Colonic mucosa (tissue), 4 donors: ENCODE measurements at places on chromosomes 2 and 18. TPM values are rescaled to one million over a fixed set of nuclear protein-coding genes. Genes with fewer than 3 reads are reported as not detected.

Gene CFAP65
- 0.05 TPM for total RNA-seq

Gene FAM161A
- total RNA-seq, result 0.80 TPM

DNA sequence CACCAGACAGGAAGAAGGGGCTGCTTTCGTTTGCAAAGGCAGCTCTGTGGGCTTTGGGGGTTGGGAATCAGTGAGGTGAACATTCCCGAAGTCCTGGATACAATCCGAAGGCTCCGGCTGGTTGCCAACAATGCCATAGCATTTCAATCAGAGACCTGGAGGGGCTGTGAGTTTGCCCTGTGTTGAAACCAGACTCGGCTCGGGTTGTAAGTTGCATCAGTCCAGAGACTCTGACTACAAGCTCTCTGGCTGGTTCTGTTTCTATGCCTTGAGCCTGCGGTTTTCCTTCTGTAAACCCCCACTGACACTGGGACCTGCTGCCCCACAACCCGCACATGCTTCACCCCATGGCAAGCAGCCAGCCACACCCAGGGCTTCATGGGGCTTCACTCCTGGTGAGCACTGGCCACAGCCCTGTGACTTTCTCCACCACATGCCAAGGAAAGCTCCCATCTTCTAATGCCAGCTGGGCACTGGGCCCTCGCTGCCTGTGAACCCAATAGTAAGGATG lies 85.7 kb upstream of the ODC1 start:
- H3K4me1 ChIP-seq, result no peaks in the 10 kb centered on the region
- no peaks in the 10 kb centered on the region for H3K36me3 ChIP-seq
- no peak overlapping the region for H3K27ac ChIP-seq
- no peak for DNase-seq

DNA sequence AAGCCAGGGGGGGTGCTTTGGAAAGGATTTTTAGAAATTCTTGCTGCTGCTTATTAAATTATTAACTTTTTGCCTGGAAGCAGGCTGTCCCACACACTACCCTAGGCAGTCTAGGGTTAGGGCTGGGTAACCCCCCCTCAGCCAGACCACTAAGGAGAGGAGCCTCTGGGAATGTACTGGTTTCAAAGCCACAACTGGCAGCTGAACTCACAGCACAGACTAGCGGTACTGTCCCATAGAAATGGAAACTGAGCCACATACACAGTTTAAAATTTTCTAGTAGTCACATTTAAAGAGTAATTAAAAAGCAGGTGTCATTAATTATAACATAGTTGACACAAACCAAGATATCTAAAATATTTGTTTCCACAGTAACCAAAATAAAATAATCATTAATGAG lies 50.1 kb downstream of the SPRED2 start:
- no peak overlapping the region for H3K4me3 ChIP-seq
- DNase-seq, result no peak
- H3K27ac ChIP-seq, result peak overlapping the region; percentile 79
- peaks cover 20% of the 10 kb centered on the region for H3K4me1 ChIP-seq

DNA sequence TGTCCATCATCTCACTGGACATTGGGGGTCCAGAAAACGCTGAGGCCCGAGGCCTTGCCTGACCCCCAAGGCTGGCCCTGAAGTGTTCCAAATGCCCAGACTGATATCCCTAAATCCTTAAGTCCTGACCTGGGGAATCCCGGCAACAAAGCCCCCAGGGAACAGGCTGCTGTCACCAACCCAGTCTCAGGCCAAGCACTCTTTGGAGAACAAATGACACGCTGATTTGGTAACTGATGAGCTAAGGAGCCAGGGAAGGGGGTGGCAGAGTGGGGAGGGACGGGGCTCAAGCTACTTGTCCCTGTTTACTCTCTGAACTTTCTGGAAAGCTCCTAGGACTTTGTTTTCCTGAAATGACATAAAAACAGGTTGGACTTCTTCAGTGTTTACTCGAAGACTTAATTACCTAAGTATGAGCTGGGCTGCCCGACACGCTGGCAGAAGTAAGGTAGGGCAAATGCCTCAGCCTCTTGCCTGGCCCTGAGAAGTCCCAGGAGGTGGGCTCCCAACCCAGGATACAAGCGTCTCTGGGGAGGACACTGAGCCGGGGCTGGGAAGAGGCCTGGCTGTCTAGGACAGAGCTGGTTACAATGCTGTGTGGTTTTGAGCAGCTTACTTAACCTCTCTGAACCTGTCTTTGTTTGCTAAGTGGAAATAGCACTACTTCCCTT lies 105.5 kb upstream of the GLI2 start:
- no peaks in the 10 kb centered on the region for H3K4me1 ChIP-seq
- H3K27ac ChIP-seq, result no peak overlapping the region
- no peaks in the 10 kb centered on the region for H3K27me3 ChIP-seq
- no peak for DNase-seq

- H3K27me3 ChIP-seq, result no peaks in the 10 kb centered on the region
- no peaks in the 10 kb centered on the region for H3K4me1 ChIP-seq
- no peak for DNase-seq
- H3K27ac ChIP-seq, result no peak overlapping the region
Measured at GRCh38 chr2:174610243-174610995, 12.8 kb upstream of the WIPF1 start.

Gene AP1S3
- total RNA-seq, result 8.8 TPM

DNA sequence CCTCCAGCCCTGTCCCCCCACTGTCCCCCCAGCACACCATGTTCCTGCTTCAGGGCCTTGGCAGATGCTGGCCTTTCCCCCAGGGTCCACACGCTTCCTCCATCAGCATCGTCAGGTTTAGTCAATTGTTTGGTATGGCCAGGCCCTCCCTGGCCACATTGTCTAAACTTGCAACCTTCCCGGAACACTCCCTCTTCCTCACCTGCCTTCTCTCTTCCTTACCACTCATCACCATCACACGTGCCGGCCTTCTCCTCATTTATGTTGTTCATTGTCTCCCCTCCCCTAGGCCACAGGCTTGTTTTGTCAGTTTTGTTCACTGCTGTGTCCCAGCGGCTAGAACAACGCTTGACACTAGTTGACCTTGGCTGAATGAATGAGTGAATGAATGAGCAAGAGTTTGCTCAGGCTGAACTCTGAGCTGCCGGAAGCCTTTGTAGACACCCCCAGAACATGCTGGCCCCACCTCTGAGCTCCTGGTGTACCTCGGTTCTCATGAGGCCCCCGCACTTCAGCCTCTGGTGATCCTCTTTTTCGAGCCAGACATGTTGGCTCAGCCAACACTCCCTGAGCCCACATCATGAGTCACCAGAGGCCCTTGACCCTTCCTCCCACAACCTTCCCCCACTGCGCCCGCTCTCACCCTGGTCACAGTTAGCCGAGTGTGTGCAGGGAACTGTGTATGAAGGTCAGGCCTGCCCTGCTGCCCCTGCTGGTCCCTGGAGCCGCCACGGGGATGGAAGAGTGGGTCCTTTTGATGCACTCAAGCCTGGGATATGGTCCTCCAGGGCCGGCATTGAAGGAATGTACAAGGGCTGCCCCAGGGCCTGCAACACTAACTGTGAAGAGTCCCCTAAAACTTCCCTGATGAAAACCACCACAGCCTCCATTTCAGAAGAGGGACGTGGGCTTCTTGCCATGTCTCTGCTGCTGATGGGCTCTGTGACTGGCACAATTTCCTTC lies 57.5 kb downstream of the HS1BP3 start:
- no peaks in the 10 kb centered on the region for H3K36me3 ChIP-seq
- peaks cover 4% of the 10 kb centered on the region for H3K4me1 ChIP-seq
- H3K4me3 ChIP-seq, result no peak overlapping the region
- H3K27ac ChIP-seq, result no peak overlapping the region
- H3K27me3 ChIP-seq, result no peaks in the 10 kb centered on the region

Gene CEP76
- total RNA-seq, result 10.7 TPM

GRCh38 chr2:135728064-135728743 lies 13.5 kb upstream of the UBXN4 start:
- no peaks in the 10 kb centered on the region for H3K27me3 ChIP-seq
- H3K36me3 ChIP-seq, result no peaks in the 10 kb centered on the region
- H3K27ac ChIP-seq, result no peak overlapping the region
- no peaks in the 10 kb centered on the region for H3K4me1 ChIP-seq
- no peak for DNase-seq

- no peaks in the 10 kb centered on the region for H3K27me3 ChIP-seq
- no peaks in the 10 kb centered on the region for H3K4me1 ChIP-seq
- DNase-seq, result no peak
Measured at GRCh38 chr2:174675615-174676014, 78.0 kb upstream of the WIPF1 start.

DNA sequence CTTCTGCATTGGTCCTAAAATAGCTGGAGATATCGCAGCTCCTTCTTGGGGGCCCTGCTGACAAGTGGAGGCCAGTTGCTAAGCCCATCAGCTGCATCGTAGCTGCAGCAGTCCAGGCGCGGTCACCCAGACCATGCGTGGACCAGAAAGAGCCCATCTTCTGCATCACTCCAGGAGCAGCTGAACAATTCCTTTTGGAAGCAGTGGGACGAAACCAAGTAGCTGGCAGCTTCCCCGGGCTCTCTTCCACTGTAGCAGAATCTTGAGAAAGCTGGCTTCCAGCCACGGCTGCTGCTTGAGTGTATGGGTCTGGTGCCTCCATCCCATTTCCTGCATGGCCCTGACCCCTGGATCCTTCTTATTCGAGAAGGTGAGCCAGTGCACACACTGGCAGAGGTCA lies 22.2 kb upstream of the CAB39 start:
- no peaks in the 10 kb centered on the region for H3K4me1 ChIP-seq
- H3K27me3 ChIP-seq, result no peaks in the 10 kb centered on the region
- no peak overlapping the region for H3K4me3 ChIP-seq
- peak; percentile 44 for DNase-seq
- no peak overlapping the region for H3K27ac ChIP-seq

DNA sequence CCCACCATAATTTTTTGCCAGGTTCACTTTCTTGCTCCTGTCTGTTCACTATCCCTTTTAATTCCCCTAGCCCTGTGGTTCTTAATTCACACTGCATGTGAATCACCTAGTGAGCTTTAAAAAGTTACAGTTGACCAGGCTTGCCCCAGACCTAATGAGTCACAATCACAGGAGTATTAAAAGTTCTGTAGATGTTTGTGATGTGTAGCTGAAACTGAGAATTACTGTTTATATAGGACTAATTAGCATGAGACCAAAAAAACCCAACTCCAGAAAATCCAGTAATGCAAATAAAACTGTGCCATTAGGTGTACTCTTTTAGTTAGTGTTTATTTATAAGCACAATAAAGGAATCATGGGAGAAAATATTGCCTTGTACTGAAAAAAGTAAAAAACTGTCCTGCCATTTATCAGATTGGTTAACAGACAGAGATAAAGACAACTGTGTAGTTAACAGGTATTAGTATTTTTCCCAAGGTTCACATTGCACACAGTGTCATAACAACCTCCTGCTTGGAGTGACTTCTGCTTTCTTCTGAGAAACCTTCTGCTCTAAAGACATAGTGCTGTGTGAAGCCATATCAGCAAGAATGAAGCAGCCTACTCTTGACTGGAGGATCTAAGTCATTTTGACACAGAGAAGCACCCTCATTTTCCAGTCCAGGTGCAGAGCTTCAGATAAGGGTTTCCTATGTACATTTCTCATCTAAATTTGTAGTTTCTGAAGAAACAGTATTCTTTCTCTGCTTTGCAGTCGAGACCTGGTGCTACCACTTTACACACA lies 39.0 kb downstream of the VAPA start:
- no peak overlapping the region for H3K4me3 ChIP-seq
- no peaks in the 10 kb centered on the region for H3K4me1 ChIP-seq
- no peaks in the 10 kb centered on the region for H3K27me3 ChIP-seq
- DNase-seq, result no peak
- no peak overlapping the region for H3K27ac ChIP-seq

Gene CYP27C1
- total RNA-seq, result not detected

DNA sequence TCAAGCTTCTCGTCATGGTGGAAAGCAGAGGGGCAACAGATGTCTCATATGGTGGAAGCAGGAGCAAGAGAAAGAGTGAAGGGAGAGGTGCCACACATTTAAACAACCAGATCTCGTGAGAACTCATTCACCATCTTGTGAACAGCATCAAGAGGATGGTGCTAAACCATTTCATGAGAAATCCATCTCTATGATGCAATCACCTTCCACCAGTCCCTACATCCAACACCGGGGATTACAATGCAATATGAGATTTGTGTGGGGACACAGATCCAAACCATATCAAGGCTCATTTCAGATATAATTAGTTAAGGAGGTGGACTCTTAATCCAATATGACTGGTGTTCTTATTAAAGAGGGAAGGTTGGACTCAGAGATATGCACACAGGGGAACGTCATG lies 272.8 kb downstream of the KCNS3 start:
- H3K36me3 ChIP-seq, result no peaks in the 10 kb centered on the region
- no peak overlapping the region for H3K27ac ChIP-seq
- no peaks in the 10 kb centered on the region for H3K27me3 ChIP-seq
- H3K4me3 ChIP-seq, result no peak overlapping the region

- no peaks in the 10 kb centered on the region for H3K36me3 ChIP-seq
- H3K4me1 ChIP-seq, result no peaks in the 10 kb centered on the region
- H3K4me3 ChIP-seq, result no peak overlapping the region
- no peak overlapping the region for H3K27ac ChIP-seq
Measured at GRCh38 chr2:209525834-209526281, 102.0 kb downstream of the MAP2 start.

- no peaks in the 10 kb centered on the region for H3K36me3 ChIP-seq
- H3K4me1 ChIP-seq, result no peaks in the 10 kb centered on the region
- no peak overlapping the region for H3K4me3 ChIP-seq
- no peak overlapping the region for H3K27ac ChIP-seq
- no peak for DNase-seq
Measured at GRCh38 chr2:114122930-114123329, 233.0 kb downstream of the ACTR3 start.

Gene RGPD3
- 0.05 TPM for total RNA-seq

- no peaks in the 10 kb centered on the region for H3K36me3 ChIP-seq
- no peak overlapping the region for H3K27ac ChIP-seq
- no peaks in the 10 kb centered on the region for H3K27me3 ChIP-seq
- peaks cover 7% of the 10 kb centered on the region for H3K4me1 ChIP-seq
- no peak overlapping the region for H3K4me3 ChIP-seq
Measured at GRCh38 chr2:43139501-43139900, 86.9 kb downstream of the ZFP36L2 start.

DNA sequence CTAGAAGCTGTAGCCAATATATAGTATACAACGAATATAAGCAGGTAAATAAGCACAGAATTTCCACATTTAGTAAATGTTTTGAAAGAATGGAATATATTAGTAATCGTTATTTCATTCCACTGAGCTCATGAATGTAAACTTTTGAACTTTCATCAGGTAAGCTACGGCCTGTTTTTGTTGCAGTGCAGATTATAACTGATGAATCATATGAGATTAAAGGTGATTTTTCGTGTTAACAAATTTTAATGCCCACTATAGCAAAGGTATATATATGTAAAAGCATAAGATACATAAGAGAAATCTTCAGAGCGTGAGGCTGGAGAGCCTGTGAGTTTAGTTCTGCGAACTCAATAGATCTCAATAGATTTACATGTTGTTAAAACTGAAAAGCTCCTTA lies 1.1 kb downstream of the SCYGR1 start:
- H3K4me1 ChIP-seq, result no peaks in the 10 kb centered on the region
- H3K27me3 ChIP-seq, result no peaks in the 10 kb centered on the region
- H3K36me3 ChIP-seq, result no peaks in the 10 kb centered on the region
- H3K27ac ChIP-seq, result no peak overlapping the region
- no peak overlapping the region for H3K4me3 ChIP-seq
- DNase-seq, result no peak

Gene GALNT14
- 0.15 TPM for total RNA-seq

GRCh38 chr2:170897108-170897507 lies 31.9 kb upstream of the GORASP2 start:
- no peak overlapping the region for H3K4me3 ChIP-seq
- H3K27ac ChIP-seq, result no peak overlapping the region
- H3K36me3 ChIP-seq, result no peaks in the 10 kb centered on the region
- DNase-seq, result no peak
